Upper lobe of left lung (tissue), 6 donors: ENCODE measurements at places on chromosomes 6 and 20.

DNA sequence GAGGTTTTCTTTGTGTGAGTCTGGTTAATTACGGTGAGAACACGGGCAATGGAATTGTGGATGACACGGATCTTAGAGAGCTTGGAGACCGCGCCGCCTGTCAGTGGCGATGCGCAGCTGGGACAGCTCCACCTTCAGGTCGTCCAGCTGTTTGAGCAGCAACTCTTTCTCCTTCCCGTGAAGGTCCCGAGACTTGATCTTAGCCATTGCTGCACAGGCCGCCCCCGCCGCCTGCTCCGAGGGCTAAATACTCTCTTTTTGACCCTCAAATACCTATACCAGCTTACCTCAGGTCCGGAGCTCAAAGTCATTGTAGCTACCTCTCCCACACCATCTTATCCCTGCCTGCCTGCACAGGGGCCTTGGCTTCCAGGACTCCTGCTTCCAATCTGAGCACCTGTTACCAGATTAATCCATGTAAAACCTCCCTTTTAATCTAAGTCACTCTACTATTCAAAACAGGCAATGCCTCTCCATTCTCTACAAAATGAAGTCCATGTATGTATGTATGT lies 100.2 kb downstream of the PREP start:
- no peak overlapping the region for H3K27ac ChIP-seq
- H3K4me1 ChIP-seq = no peaks in the 10 kb centered on the region
- H3K36me3 ChIP-seq = no peaks in the 10 kb centered on the region
- no peak overlapping the region for H3K4me3 ChIP-seq
- no peaks in the 10 kb centered on the region for H3K27me3 ChIP-seq
- peak; percentile 62 for DNase-seq

DNA sequence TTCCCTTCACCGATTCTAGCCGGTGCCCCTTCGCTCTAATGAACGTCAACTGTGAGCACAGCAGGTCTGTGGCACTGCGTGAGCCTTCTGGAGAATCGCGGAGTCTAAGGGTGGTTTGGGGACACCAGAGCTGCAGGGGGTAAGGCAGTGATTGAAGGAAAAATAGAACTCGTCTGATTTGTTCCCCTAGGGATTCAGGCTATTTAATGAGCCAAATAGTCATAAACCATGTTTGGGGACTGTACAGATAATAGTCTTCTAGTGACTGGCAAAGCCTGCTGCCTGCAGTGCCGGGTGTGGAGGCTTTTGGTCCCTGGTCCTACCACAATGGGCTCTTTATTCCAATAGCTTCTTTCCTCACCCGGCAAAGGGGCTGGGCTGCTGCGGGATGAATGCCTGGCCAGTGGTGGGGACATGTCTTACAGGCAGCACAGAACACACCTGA lies 11.1 kb upstream of the NTSR1 start:
- no peaks in the 10 kb centered on the region for H3K36me3 ChIP-seq
- no peaks in the 10 kb centered on the region for H3K27me3 ChIP-seq
- DNase-seq = no peak
- H3K4me3 ChIP-seq = no peak overlapping the region

DNA sequence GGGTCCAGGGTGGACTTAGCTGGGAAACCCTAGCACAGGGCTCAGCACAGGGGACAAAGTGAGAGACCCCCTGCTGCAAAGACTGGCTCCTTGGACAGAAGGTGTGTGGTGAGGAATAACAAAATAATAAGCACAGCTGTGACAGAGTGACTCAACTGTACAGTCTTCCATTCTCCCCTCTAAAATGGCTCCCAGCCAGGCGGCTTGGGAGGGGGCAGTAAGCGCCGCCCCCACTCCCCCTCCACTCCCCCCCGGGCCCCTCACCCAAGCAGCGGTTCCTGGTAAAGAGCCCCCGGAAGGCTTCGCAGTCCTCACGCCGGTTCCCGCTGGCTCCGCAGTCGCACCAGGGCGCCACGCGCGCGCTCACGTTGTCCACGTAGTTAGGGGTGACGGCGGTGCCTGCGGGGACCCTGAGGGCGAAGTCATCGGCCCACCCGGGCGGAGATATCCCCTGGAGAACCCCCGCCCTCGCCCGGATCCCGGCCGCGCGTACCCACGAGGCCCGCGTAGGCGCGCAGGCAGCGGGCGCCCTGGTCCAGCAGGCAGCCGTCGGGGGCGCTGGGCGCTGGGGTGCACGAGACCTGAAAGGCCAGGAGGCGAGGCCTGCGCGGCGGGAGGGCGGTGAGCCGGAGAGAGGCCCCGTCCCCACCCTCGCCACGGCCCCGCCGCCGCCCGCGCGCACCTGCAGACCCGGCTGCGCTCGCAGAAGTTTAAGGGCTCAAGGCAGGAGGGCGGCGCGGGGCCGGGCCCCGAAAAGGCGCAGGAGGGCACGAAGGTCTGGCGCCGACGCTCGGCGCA lies 2.7 kb downstream of the GFRA4 start:
- H3K27me3 ChIP-seq = no peaks in the 10 kb centered on the region
- peaks cover 3% of the 10 kb centered on the region for H3K4me1 ChIP-seq
- no peak overlapping the region for H3K27ac ChIP-seq
- no peaks in the 10 kb centered on the region for H3K36me3 ChIP-seq
- DNase-seq = peak; percentile 81

DNA sequence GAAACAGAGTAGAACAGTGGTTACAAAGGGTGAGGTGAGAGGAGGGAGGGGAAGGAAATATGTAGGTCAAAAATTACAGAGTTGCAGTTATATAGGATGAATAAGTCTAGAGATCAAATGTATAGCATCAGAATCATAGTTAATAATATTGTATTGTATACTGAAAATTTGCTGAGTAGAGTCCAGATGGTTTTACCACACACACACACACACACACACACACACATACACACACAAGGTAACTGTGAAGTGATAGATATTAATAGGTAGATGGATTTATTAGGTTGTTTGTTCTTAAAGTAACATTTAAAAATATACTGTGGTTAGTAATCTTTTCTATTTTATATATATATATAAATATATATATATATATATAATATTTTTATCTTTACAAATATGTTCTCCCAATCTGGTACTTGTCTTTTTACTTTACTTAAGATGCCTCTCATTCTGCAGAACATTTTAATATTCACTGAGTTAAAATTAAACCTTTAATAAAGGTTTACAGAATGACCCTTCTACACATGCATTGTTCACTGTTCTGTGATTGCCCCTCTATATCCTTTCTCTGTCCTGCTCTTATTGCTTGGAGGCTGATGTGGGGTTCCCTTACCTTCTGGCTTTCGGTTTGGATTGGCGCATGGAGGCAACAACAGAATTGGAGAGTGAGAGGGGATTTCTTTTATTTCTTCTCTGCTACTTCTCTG lies 408 bp downstream of the PTCHD4 start:
- no peak for DNase-seq
- H3K27me3 ChIP-seq = no peaks in the 10 kb centered on the region
- H3K4me3 ChIP-seq = no peak overlapping the region
- no peaks in the 10 kb centered on the region for H3K36me3 ChIP-seq
- no peak overlapping the region for H3K27ac ChIP-seq

DNA sequence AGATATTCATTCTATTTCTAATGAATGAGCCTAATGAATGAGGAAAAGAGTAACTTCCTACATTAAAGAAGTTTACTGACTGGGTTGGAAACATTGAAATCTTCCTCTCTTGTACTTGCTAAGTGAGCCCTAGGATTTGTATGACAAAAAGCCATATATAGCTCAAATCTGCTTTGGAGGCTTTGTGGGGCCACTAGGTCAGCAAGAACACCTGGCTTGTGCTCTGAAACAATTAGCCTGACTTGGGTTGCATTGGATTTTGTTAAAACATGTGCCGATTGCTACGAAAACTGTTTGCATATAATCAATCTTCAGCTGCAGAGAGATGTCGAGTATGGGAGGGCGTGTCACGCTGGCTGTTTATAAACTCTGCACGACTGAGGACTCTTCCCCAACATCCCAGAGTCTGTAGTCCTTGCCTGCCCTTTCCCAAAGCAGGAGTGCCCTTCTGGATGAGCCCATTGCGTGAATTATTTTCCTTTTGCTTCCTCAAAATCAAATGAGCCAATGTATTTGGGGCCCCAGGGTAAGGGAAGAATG lies 684.8 kb downstream of the DHX35 start:
- H3K27ac ChIP-seq = no peak overlapping the region
- no peak overlapping the region for H3K4me3 ChIP-seq
- no peak for DNase-seq

GRCh38 chr6:125489579-125490285 lies 188.0 kb upstream of the HDDC2 start:
- H3K36me3 ChIP-seq = no peaks in the 10 kb centered on the region
- H3K27ac ChIP-seq = no peak overlapping the region
- no peak for DNase-seq
- no peak overlapping the region for H3K4me3 ChIP-seq

DNA sequence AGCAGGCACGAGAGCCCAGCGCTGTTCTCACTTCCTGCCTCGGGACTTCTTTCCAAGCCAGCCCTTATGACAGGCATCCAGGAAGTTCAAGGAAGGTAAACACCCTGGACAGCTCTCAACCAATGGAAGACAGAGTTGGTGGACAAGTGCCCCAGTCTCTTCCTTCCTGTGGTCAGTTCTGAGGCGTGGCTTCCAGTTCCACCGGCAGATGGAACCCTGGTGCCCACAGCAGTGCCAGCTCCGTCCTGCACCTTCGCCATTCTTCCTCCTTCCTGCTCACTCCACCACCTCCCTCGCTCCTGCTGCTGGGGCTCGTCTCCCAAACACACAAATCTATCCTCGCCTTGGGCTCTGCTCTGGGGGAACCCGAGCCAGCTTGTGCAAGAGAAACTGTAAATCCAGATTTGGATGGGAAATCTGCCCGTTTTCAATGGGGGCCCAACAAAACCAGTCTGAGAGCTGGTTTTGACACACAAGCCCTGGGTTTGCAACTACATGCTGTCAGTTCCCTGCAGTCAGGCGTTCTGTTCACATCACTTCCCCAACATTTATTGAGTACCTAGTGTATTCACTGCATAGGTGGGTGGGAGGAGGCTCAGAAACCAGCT lies 162.7 kb downstream of the GRM4 start:
- H3K27ac ChIP-seq = no peak overlapping the region
- peak overlapping the region; percentile 2 for H3K4me3 ChIP-seq
- H3K36me3 ChIP-seq = no peaks in the 10 kb centered on the region
- no peaks in the 10 kb centered on the region for H3K27me3 ChIP-seq
- DNase-seq = no peak
- H3K4me1 ChIP-seq = peaks cover 6% of the 10 kb centered on the region

- peaks cover 10% of the 10 kb centered on the region for H3K4me1 ChIP-seq
- no peaks in the 10 kb centered on the region for H3K27me3 ChIP-seq
- H3K27ac ChIP-seq = peak overlapping the region; percentile 67
- H3K36me3 ChIP-seq = no peaks in the 10 kb centered on the region
- no peak for DNase-seq
These were observed 18.6 kb upstream of the CST3 start for GRCh38 chr20:23656372-23656771.

- H3K36me3 ChIP-seq = no peaks in the 10 kb centered on the region
- no peaks in the 10 kb centered on the region for H3K4me1 ChIP-seq
- H3K4me3 ChIP-seq = no peak overlapping the region
- H3K27ac ChIP-seq = no peak overlapping the region
- H3K27me3 ChIP-seq = no peaks in the 10 kb centered on the region
These were observed 373.9 kb upstream of the SYNCRIP start for GRCh38 chr6:86016567-86016966.

- peak; percentile 70 for DNase-seq
- peak overlapping the region; percentile 40 for H3K27ac ChIP-seq
- no peaks in the 10 kb centered on the region for H3K27me3 ChIP-seq
- no peaks in the 10 kb centered on the region for H3K36me3 ChIP-seq
These were observed 154.7 kb downstream of the JARID2 start for GRCh38 chr6:15400572-15401004.

GRCh38 chr6:24933868-24934401 lies 1.8 kb downstream of the RIPOR2 start:
- peak overlapping the region; percentile 40 for H3K4me3 ChIP-seq
- no peaks in the 10 kb centered on the region for H3K36me3 ChIP-seq
- peak; percentile 40 for DNase-seq

DNA sequence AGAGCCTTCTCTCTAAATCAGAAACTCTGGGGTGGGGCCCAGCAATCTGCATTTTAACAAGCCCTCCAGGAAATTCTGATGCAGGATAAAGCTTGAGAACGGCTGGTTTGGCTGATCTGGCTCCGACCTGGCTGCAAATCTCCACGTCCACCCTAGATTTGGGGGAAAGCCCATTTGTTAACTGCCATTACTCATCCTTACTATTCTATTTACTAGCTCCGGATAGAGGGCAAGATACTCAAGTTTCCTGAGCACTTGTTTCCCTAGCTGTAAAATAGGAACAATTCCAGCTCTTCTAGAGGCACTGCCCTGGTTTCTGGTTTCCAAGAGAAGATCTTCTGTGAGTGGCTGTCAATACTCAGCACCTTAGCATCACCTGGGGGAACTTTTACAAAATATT lies 44.4 kb downstream of the DAAM2 start:
- no peak overlapping the region for H3K27ac ChIP-seq
- DNase-seq = no peak
- H3K4me1 ChIP-seq = peaks cover 8% of the 10 kb centered on the region
- no peak overlapping the region for H3K4me3 ChIP-seq
- H3K36me3 ChIP-seq = no peaks in the 10 kb centered on the region
- no peaks in the 10 kb centered on the region for H3K27me3 ChIP-seq

- H3K27me3 ChIP-seq = no peaks in the 10 kb centered on the region
- H3K4me1 ChIP-seq = no peaks in the 10 kb centered on the region
- DNase-seq = no peak
- H3K27ac ChIP-seq = no peak overlapping the region
These were observed 179.8 kb upstream of the NOX3 start for GRCh38 chr6:155635416-155635815.

DNA sequence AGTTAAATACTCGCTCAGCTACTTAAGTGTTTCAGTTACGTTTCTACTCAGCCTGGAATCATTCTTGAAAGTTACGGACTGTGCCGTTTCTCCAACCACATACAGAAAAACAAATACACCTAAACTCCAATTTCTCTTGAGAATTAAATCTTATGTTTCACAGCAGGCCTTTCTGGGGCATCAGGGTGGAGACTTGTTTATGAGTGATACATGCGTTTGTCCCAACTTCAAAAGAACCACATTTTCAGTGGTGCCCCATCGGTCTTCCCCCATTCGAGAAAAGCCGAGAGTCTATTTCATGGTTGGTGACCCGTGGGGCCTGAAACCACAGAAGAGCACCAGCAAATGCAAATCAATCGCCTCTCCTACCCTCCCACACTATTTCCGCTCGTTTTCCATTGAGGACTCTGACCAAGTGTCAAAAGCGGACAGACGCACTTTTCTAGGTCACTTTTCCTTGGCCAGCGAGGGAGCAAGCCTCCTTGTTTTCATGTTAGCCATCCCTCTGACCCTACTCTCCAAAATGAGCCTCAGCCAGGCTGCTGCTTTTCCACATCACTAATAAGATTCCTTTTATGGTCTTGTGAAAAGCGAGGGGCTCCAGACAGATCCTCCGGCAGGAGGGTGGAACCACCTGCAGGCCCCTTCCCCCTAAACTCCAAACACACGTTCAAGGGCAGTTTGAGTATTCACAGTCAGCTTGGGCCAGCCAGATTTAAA lies 3.1 kb downstream of the JAG1 start:
- peaks cover 49% of the 10 kb centered on the region for H3K4me1 ChIP-seq
- no peak for DNase-seq
- H3K36me3 ChIP-seq = peaks cover 6% of the 10 kb centered on the region
- H3K27me3 ChIP-seq = no peaks in the 10 kb centered on the region
- H3K27ac ChIP-seq = peak overlapping the region; percentile 98
- H3K4me3 ChIP-seq = peak overlapping the region; percentile 14

GRCh38 chr6:46191961-46192360 lies 21.2 kb upstream of the ENPP5 start:
- DNase-seq = no peak
- H3K4me1 ChIP-seq = no peaks in the 10 kb centered on the region
- no peaks in the 10 kb centered on the region for H3K27me3 ChIP-seq
- H3K27ac ChIP-seq = no peak overlapping the region
- no peaks in the 10 kb centered on the region for H3K36me3 ChIP-seq

GRCh38 chr6:85496009-85496579 lies 46.2 kb downstream of the NT5E start:
- no peaks in the 10 kb centered on the region for H3K36me3 ChIP-seq
- H3K4me1 ChIP-seq = peaks cover 11% of the 10 kb centered on the region
- H3K27ac ChIP-seq = no peak overlapping the region
- no peak overlapping the region for H3K4me3 ChIP-seq
- no peaks in the 10 kb centered on the region for H3K27me3 ChIP-seq
